ENCODE measurements at places on chromosomes 16 and 17. TPM values are rescaled to one million over a fixed set of nuclear protein-coding genes. Genes with fewer than 3 reads are reported as not detected.

Gene CYGB
- 0.42 TPM for polyA plus RNA-seq

Gene ICAM2
- polyA plus RNA-seq: 149 TPM

Gene CARHSP1
- polyA plus RNA-seq: 27.4 TPM

GRCh38 chr17:72930031-72930430 lies 162.5 kb downstream of the SLC39A11 start:
- DNase-seq: no peak

DNA sequence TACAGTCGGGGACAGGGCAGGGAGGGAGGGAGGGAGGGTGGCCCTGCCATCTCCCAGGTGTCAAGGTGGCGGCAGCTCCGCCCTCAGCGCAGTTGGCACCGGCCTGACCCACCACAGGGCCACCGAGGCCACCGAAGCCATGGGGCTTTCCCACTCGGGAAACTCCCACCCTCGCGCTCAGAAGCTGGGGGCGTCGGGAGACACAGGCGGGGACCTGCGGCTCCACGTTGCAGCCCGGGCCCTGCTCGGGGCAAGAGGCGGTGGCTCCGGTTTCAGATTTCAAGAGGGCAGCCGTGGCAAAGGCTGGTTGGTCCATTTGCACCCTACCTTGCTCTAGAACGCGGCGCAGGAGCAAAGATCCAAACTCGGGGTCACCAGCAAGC lies 544 bp downstream of the CYB561 start:
- DNase-seq: peak; percentile 88

- DNase-seq: no peak
Observed at GRCh38 chr17:2042933-2043332, 1.1 kb downstream of the OVCA2 start.

DNA sequence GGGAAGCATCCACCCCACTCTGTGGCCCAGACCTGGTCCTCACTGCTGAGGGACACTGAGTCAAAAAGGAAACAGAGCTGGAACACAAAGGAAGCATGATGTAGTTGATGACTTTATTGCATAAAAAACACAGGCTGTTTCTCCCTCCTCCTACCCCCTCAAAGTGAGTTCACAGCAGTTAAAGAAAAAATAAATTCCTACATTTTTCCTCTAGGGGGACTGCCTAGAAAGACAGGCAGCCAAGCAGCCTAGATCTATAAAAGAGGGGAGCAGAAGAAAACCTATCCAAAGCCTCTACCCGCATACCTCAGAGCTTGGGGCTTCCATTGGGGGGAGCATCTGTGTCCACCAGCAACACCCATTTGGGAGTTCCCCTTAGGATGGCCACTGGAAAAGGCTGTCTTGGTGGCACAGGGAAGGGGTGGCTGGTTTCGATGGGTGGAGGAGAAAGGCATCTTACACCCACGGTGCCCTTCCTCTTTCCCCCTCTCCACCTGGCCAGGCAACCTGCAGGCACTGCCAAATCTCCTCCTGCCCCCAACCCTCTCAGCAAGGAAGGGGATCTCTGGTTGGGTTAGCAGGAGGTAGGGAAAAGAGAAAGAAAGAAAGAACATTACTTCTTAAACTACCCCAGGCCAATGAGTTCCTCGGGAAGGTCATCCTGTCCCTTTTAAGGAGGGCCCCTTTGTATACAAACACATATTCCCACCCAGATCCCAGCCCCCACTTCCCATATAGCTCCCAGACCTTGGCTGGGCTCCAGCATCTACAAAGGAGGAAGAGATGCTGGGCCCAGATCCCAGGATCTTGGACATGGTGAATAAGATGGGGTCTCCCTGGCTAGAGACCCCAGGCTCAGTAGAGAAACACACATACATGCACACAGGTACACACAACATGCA lies 4.0 kb upstream of the SCRN2 start:
- DNase-seq: peak; percentile 9

GRCh38 chr16:12484426-12484825 lies 319.3 kb downstream of the CPPED1 start:
- DNase-seq: no peak

DNA sequence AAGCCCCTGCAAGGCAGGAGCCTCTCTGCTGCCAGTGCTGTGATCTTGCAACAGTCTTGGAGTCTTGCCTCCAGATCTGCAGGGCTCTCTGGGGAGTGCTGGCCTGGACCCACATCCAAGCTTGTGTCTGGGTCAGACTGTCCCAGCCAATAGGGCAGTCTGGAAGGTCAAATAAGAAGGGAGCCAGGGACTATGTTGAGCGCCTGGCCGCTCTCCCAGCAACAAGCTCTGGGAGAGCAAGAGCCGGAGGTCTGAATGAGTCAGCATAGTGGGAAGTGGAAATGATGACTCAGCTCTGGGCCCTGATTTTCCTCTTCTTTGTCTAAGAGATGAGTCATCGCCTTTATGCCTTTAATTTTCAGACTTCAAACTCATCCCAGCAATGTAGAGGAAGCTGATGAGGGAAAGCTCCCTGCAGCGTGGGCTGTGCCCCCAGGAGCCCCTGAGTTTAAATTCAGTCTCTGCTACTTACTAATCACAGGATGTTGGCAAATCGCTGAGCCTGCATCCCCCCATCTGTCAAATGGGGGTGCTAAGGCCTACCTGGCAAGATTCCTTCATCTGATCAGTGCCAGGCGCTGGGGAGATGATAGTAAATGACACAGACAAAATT lies 43.6 kb upstream of the HAPSTR1 start:
- DNase-seq: no peak

DNA sequence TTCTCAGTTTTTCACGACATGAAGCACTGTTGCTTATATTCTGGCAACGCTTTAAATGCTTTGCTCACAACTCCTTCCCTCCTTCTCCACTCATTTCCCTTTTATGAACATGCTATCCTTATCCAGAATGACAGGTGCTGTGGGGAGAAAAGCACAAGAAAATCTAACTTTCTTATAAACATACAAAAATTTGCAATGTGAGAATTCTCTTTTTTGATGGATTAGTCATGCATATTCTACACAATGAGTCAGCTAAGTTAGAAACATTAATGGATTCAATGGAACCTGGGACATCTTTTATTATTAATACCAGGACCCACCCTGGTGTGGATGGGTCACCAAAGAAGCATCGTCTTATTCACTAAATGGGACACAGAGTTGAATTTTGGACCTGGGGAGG lies 234.6 kb upstream of the CDH5 start:
- no peak for DNase-seq

DNA sequence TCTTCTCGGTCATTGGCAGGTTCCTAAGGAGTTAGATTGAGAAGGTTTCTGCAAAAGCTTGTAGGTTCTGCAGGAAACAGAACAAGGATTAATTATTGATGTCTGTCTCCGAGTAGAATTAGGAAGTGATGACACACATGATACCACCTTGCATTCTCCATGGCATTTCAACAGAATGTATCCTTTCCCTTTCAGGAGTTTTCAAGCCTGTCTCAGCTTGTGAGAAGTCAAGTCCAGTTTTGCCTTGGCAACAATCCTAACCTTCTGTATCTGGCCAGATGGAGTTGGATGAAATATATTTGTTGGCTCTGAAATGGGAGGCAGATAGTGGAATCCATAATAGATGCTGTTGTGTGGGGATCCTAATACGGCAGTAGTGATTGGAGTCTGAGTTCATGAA lies 235.5 kb downstream of the SHISA9 start:
- DNase-seq: no peak

GRCh38 chr16:1174477-1175357 lies 21.8 kb downstream of the CACNA1H start:
- DNase-seq: no peak

GRCh38 chr16:76748461-76749348 lies 442.3 kb upstream of the MON1B start:
- DNase-seq: no peak

DNA sequence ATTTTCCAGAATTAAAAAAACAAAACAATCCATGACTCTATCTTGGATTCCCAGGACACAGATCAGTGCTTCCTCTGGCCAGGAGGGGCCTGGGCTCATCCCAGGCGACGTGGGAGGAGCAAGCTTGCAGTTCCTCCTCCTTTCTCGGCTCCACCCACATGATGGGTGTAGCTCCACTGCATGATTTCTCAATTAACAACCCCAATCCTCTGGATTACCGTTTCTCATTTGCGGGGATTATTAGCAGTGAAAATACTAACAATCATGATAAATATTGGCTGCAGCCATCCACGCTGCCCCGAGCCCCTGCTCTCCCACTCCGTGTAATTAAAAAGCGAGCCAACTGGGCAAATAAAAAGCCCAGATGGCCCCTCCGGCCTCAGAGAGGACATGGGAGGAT lies 46.4 kb upstream of the SDK2 start:
- no peak for DNase-seq

GRCh38 chr17:20916383-20916782 lies 126.4 kb downstream of the USP22 start:
- no peak for DNase-seq

GRCh38 chr16:23900480-23901177 lies 64.8 kb downstream of the PRKCB start:
- DNase-seq: no peak

GRCh38 chr17:30363715-30364202 lies 15.0 kb upstream of the CPD start:
- peak; percentile 67 for DNase-seq

GRCh38 chr17:15918261-15918660 lies 26.7 kb upstream of the ADORA2B start:
- DNase-seq: no peak

DNA sequence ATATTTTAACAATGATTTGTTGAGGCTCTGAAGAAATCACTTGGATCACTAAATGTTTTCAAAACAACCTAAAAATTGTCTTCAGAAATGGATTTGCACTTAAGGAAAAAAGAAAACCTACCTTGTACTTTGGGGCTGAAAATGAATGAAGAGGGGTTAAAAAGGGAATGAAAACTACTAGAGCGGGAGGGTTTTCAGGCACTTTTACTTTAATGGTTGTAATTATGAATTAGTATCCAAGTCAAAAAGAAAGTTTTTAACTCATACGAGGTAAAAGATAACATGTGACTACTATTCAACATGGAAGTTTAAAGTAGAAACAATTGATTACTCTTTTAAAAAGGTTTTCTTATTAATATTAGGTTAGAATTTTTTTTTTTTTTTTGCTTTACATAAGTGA lies 5.1 kb downstream of the IGF2BP1 start:
- DNase-seq: no peak

DNA sequence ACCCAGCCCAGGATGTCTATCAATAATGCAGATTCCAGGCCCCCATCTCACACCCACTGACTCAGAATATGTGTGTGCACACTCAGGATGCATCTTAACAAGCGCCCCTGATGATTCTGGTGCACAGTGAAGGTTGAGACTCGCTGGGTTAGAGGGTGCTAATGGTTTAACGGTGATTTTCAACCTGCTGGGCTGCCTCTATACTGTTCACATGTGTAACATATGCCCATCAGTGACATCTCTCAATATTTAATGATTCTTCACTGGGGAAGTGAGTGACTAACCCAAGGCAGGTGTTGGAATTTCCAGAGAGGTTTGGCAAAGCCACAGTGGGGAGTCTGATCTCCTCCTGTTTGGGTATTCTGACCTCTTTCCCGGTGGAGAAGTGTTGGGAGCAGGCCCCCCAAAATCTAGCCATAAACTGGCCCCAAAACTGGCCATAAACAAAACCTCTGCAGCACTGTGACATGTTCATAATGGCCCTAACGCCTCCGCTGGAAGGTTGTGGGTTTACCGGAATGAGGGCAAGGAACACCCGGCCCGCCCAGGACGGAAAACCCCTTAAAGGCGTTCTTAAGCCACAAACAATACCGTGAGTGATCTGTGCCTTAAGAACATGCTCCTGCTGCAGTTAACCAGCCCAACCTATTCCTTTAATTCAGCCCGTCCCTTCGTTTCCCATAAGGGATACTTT lies 4.1 kb upstream of the DOC2B start:
- no peak for DNase-seq

DNA sequence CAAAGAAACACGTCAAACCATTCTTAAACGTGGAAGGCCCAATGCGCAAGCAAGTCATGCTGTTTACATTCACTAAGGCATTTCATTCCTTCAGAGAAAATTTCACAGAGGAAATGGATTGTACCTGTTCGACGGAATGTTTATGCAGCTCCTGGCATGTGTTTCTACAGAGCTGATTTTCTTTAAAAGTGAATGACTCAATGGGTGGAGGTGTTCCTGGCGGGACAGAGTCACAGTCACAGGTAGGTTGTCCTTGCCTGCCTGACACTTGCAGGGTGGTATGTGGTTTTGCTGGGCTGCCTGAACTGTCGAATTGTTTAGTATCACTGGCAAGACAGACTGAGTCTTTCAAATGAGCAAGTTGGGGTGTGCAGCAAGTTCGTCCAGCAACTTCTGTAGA lies 11.6 kb downstream of the PALB2 start:
- no peak for DNase-seq

GRCh38 chr17:45955326-45955725 lies 43.7 kb upstream of the STH start:
- DNase-seq: no peak

DNA sequence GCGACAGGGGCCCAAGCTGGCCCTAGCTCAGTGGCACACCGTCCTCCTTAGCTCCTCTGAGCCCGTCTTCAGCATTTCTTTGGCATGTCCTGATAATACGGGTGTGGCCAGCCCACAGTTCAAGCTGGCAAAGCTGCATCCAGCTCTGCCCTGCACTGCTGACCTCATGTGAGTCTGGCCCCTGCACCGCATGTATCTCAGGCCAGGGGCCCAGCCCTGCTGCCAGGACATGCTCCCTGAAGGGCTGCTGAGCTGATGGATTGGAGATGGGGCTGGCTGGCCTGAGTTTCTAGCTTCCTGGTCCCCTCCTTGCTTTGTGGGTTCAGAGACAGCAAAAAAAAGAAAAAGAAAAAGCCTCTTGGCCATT lies 2.4 kb downstream of the DOC2B start:
- no peak for DNase-seq

- DNase-seq: no peak
Observed at GRCh38 chr17:29918922-29919856, 10.8 kb downstream of the SSH2 start.
